Right renal cortex interstitium (tissue), 3 donors: ENCODE measurements at places on chromosomes 11 and 22. TPM values are rescaled to one million over a fixed set of nuclear protein-coding genes. Genes with fewer than 3 reads are reported as not detected.

GRCh38 chr11:72725724-72726028 is 26.5 kb downstream of the ARAP1 start:
- no peak for DNase-seq

GRCh38 chr11:85941380-85941973 is 86.3 kb downstream of the CCDC83 start:
- DNase-seq: no peak

DNA sequence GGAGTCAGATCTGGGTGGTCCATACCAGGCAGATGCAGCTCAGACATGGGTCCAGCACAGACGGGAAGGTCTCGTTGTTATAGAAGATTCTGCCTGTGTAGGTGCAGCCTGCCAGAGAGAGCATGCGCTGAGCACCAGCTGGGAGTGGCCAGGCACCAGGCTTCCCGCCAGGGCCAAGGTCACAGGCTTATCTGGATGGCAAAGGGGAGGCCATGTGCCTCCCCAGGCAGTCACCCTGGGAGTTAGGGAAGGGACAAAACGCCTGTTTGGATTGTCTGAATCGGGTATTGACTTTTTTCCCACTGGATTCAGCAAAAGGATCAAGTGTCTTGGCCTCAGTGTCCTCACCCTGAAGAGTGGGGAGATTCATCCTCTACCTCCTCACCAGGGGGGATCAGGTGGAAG is 26.5 kb downstream of the PGA5 start:
- DNase-seq: no peak

DNA sequence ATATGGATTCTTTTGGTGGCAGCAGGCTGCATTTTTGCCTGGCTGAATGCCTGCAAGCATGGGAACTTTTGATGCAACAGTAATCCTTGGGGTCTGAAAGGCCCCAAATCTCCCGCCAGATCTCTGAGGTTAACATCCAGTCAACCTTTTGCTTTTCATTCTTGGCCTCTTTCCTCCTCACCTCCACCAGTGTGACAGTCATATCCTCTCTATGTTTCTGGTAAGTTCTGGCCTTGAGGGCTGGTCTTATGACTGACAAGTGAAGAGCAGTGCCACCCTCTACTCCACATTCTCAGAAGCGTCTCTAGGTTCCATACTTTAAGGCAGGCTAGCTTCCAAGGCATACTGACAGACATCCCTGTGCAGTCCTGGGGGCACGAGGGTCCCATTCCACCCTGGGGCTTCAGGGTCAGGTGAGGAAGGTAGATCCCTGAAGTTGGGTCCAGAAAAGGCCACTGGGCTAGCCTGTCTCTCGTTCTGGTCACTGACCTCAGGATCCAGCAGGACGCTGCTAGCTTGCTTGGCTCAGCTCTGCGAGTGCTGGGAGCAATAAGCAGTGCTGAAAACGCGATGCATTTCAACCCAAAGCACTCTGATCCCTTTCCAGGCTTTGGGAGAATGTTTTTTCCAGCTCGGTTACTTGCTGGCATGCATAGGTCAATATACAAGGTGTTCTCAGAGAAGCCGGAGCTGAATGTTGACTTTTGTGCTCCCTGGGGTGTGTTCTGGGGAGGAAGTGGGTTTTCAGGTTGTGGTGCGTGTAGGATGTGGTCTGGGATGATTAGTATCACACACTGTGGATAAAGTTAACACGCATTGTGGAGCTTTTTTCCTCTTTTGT is 75.2 kb downstream of the PTPRJ start:
- DNase-seq: no peak

DNA sequence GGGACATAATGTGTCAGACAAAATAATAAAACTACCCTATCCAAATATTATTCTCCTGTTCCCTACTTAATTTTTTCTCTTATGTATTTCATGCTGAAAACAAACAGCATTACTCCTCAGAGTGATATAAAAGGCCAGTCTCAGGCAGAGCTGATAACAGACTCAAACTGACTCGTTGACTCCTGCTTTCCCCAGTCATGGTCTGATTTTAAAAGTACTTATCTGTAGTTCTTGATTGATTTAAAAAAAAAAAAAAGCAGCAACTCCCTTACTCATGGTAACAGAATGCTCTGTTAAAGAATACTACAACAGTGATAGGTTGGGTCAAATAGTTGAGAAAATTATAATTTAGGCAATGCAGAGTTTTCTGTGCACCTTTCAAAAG is 90.3 kb upstream of the BARX2 start:
- no peak for DNase-seq

- no peak for DNase-seq
These were observed 8.2 kb downstream of the RTL6 start for GRCh38 chr22:44489817-44490216.

- no peak for DNase-seq
These were observed 68.5 kb downstream of the SCUBE1 start for GRCh38 chr22:43274595-43275240.

GRCh38 chr11:19658344-19658743 is 54.3 kb upstream of the NAV2 start:
- DNase-seq: no peak

DNA sequence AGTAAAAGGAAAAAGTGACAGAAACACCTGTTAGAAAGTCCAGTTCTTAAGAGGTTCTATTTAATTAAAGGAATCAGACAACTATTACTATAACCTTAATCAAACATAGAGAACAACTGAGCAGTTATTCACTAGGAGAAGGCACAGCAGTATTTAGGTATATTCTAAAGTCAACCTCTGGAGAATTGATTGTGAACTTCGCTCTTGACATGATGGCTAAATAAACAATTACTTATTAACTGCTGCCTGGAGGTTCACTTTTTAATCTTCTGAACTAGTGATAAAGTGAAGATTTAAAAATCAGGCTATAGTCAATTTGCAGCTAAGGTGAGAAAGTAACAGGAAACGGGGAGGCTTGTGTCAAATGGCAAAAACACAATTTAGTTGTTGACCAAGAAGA is 557.3 kb downstream of the FAM181B start:
- no peak for DNase-seq

The ANKRD13D gene
- polyA plus RNA-seq: 21.1 TPM

The UBQLN3 gene
- polyA plus RNA-seq: not detected
